Thoracic aorta (tissue), 2 donors: ENCODE measurements at places on chromosomes 1 and 21.

DNA sequence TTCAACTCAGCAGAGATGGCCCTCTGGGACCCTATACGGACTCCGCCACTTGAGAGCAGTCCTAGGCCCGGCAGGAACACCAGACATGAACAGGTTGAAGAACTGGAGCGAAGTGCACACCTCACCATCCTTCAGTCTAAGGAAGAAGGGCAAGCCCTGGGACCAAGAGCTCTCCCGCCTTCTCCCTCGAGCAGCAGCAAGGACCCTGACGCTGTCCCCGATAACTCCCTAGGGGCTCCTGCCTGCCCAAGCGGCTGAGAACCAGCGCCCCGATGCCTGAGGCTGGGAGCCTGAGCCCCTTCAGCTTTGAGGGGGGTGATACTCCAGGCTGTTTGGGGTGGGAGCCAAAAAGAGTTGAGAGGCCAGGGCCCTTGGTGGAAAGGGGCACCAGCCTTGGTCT is 10.2 kb downstream of the TMEM81 start:
- no peak overlapping the region for H3K27ac ChIP-seq
- H3K36me3 ChIP-seq, result no peaks in the 10 kb centered on the region
- H3K4me1 ChIP-seq, result no peaks in the 10 kb centered on the region
- H3K4me3 ChIP-seq, result no peak overlapping the region

GRCh38 chr1:17893891-17894631 is 138.9 kb downstream of the ACTL8 start:
- H3K4me3 ChIP-seq, result no peak overlapping the region
- H3K36me3 ChIP-seq, result no peaks in the 10 kb centered on the region
- no peak for DNase-seq
- peaks cover 17% of the 10 kb centered on the region for H3K4me1 ChIP-seq

- H3K36me3 ChIP-seq, result no peaks in the 10 kb centered on the region
- H3K27ac ChIP-seq, result no peak overlapping the region
- H3K27me3 ChIP-seq, result no peaks in the 10 kb centered on the region
Observed at GRCh38 chr1:186806477-186806876, 22.3 kb upstream of the PLA2G4A start.

DNA sequence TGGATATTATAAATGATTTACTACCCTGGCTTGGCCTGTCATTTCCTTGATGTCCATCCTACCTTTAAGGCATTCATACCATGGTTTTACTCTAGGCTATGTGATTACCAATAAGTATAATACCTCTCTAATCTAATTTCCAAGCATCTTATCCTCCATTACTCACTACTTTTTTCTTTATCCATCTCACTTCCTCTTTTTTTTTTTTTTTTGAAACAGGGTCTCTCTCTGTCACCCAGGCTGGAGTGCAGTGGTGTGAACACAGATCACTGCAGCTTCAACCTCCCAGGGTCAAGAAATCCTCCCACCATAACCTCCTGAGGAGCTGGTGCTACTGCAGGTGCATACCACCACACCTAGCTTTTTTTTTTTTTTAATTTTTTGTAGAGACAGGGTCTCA is 39.9 kb downstream of the INKA2 start:
- peaks cover 17% of the 10 kb centered on the region for H3K36me3 ChIP-seq
- no peaks in the 10 kb centered on the region for H3K4me1 ChIP-seq
- no peak overlapping the region for H3K4me3 ChIP-seq
- H3K27ac ChIP-seq, result no peak overlapping the region

GRCh38 chr1:210702506-210702905 is 373.8 kb downstream of the HHAT start:
- H3K27me3 ChIP-seq, result no peaks in the 10 kb centered on the region
- no peak for DNase-seq
- no peak overlapping the region for H3K4me3 ChIP-seq
- no peaks in the 10 kb centered on the region for H3K4me1 ChIP-seq

DNA sequence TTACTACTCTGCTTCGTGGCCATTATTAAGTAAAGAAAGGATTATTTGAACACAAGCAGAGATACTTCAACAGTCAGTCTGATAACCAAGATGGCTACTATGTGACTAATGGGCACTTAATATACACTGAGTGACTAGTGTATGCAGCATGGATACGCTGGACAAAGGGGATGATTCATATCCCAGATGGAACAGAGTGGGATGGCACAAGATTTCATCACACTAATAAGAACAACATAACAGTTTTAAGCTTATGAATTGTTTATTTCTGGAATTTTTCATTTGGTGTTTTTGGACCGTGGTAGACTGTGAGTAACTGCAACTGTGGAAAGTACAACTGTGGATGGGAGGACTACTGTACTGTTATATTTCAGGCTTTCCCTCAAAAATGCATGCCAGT is 9.4 kb downstream of the ZCCHC17 start:
- H3K4me1 ChIP-seq, result no peaks in the 10 kb centered on the region
- no peak overlapping the region for H3K4me3 ChIP-seq
- no peak for DNase-seq
- no peak overlapping the region for H3K27ac ChIP-seq
- H3K36me3 ChIP-seq, result peaks cover 3% of the 10 kb centered on the region
- no peaks in the 10 kb centered on the region for H3K27me3 ChIP-seq
